Thymus (tissue), 14 donors: ENCODE measurements at places on chromosomes 3 and 15. TPM values are rescaled to one million over a fixed set of nuclear protein-coding genes. Genes with fewer than 3 reads are reported as not detected.

OPA1 gene
- total RNA-seq: 56.7 TPM

SLC27A2 gene
- 1.3 TPM for total RNA-seq

FRMD5 gene
- total RNA-seq: 0.09 TPM

HCN4 gene
- 0.05 TPM for total RNA-seq

HES1 gene
- 19.7 TPM for total RNA-seq

CCR8 gene
- 1.8 TPM for total RNA-seq

DNA sequence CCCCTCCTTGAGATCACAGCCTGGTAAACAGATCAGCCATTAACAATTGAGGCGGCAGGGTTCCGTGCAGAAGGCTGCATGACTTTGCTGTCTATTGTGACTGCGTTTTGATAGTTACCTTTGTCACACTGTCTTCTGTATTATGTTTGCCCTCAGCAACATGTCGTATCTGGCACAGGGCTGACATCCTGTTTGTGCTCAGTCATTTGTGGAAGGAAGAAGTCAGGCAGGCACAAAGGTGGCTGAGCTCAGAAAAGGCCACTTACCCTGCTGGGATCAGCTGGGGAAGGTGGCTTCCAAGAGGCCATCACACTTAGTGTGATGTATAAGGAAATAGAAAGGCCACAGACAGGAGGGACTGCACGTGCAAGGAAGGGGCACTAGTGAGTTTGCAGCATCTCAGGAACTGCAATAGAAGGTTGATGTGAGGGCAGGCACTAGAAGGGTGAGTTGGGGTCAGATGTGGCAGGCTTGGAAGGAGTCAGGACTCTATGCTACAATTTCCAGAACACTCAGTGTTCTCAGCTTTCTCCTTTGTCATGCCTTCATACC is 13.4 kb downstream of the PML start:
- peak overlapping the region; percentile 83 for H3K27ac ChIP-seq
- peaks cover 35% of the 10 kb centered on the region for H3K36me3 ChIP-seq
- DNase-seq: no peak
- H3K4me3 ChIP-seq: no peak overlapping the region
- H3K27me3 ChIP-seq: no peaks in the 10 kb centered on the region

GRCh38 chr3:149042789-149043386 is 43.4 kb downstream of the HLTF start:
- H3K36me3 ChIP-seq: peaks cover 6% of the 10 kb centered on the region
- no peak overlapping the region for H3K4me3 ChIP-seq
- no peak overlapping the region for H3K27ac ChIP-seq
- no peaks in the 10 kb centered on the region for H3K27me3 ChIP-seq
- no peaks in the 10 kb centered on the region for H3K4me1 ChIP-seq

- no peaks in the 10 kb centered on the region for H3K36me3 ChIP-seq
- DNase-seq: no peak
- H3K27ac ChIP-seq: peak overlapping the region; percentile 89
- H3K4me1 ChIP-seq: peaks cover 3% of the 10 kb centered on the region
These were observed 58.1 kb downstream of the CLASP2 start for GRCh38 chr3:33659856-33660434.

- DNase-seq: no peak
- H3K27me3 ChIP-seq: no peaks in the 10 kb centered on the region
- peaks cover 8% of the 10 kb centered on the region for H3K4me1 ChIP-seq
- H3K36me3 ChIP-seq: no peaks in the 10 kb centered on the region
- no peak overlapping the region for H3K27ac ChIP-seq
These were observed 98.4 kb downstream of the IQSEC1 start for GRCh38 chr3:12974819-12975218.

GRCh38 chr15:55799291-55800212 is 56.6 kb upstream of the PRTG start:
- no peak overlapping the region for H3K4me3 ChIP-seq
- H3K36me3 ChIP-seq: no peaks in the 10 kb centered on the region
- DNase-seq: peak; percentile 10
- H3K27ac ChIP-seq: no peak overlapping the region
- no peaks in the 10 kb centered on the region for H3K27me3 ChIP-seq

DNA sequence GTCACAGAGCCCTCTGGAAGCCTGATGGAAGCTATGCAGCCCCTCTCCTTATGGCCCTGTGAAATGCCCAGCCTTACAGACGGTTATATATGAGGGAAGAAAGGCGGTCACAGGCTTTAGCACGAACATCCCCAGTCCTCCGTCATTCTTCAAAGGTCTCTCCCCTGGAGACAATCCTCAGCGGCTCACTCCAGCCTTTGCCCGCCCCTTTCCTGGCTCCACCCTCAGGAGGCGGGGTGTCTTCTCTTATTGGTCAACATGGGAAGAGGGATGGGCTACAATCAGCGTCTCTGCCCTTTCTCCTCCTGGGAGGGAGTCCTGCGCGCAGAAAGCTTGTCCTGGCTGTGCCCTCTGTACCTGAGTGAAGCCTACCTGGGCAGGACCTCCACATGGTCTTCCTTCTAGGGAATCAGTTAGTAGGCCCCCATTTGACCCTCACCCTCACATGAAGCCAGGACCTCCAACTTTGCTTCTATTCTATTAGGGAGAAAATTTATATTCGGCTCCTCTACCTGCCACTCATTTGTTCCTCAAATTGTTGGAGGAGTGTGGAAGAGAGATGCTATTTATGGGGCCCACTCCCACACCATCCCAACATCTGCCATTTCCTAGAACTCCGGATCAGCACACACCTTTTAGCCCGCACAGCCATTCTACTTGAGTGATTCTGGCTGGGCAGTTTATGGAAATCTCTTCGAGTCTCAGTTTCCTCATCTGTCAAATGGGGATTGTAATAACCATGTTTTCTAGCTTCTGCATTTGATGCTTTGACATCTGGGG is 112.9 kb upstream of the SLC6A11 start:
- H3K4me3 ChIP-seq: no peak overlapping the region
- H3K27me3 ChIP-seq: peaks cover 41% of the 10 kb centered on the region

GRCh38 chr3:18655827-18656226 is 230.7 kb upstream of the SATB1 start:
- DNase-seq: no peak
- no peak overlapping the region for H3K4me3 ChIP-seq
- peaks cover 23% of the 10 kb centered on the region for H3K4me1 ChIP-seq
- no peak overlapping the region for H3K27ac ChIP-seq
- H3K36me3 ChIP-seq: no peaks in the 10 kb centered on the region

DNA sequence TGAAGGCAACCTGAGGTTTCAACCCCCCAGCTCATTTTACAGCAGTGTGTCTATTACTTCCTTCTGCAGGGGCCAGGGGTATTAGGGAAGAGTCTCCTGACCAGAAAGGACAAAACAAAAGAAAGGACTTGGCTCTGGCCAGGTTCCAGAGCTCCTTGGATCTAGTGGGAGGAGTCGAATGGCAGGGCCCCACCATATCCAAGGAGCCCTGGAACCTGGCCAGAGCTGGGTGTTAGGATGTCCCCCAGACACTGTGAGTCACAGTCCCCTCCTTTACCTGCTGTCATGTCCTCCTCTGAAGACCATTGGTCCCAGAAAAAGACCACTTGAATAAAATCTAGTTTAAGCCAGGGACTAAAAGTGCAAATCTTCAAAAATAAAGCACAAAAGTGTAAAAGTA is 113.2 kb downstream of the EEFSEC start:
- H3K4me3 ChIP-seq: no peak overlapping the region
- H3K27me3 ChIP-seq: no peaks in the 10 kb centered on the region
- DNase-seq: no peak

GRCh38 chr3:57851304-57851703 is 95.2 kb downstream of the SLMAP start:
- H3K27me3 ChIP-seq: no peaks in the 10 kb centered on the region
- no peak for DNase-seq
- no peak overlapping the region for H3K27ac ChIP-seq
- no peaks in the 10 kb centered on the region for H3K4me1 ChIP-seq
- H3K4me3 ChIP-seq: no peak overlapping the region

DNA sequence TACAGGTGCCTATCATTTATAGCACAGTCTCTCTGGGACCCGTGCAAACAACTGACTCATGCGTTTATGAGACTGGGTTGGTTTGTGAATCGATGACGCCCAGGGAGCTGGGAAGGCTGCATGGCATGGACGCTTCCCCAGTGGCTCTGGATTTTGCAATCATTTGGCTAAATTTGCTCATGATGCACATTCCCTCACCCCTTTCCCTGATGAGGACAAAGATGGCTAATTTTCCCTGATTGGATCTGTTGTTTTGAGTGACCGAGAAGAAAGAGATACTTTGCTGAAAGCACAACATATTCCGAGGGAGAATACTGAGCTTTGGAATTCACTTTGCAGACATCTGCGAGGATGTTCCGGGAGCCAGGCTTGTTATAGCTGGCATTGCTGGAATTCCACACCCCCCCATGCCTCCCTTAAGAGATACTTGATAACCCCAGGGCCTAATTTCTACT is 51.1 kb downstream of the CGNL1 start:
- no peak for DNase-seq
- H3K4me3 ChIP-seq: no peak overlapping the region
- no peaks in the 10 kb centered on the region for H3K4me1 ChIP-seq
- H3K27me3 ChIP-seq: no peaks in the 10 kb centered on the region

DNA sequence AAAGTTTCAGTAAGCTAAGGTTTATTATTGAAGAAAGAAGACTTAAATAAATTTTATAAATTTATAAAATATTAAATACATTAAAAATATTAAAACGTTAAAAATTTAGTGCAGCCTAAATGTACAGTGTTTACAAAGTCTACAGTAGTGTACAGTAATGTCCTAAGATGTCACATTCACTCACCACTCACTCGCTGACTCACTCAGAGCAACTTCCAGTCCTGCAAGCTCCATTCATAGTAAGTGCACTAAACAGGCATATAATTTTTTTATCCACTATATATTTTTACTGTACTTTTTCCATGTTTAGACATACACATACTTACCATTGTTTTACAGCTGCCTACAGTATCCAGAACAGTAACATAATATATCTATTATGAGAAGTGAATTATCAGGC is 51.5 kb downstream of the TJP1 start:
- DNase-seq: no peak
- no peak overlapping the region for H3K27ac ChIP-seq
- H3K4me3 ChIP-seq: no peak overlapping the region
- H3K27me3 ChIP-seq: no peaks in the 10 kb centered on the region
- H3K36me3 ChIP-seq: no peaks in the 10 kb centered on the region

DNA sequence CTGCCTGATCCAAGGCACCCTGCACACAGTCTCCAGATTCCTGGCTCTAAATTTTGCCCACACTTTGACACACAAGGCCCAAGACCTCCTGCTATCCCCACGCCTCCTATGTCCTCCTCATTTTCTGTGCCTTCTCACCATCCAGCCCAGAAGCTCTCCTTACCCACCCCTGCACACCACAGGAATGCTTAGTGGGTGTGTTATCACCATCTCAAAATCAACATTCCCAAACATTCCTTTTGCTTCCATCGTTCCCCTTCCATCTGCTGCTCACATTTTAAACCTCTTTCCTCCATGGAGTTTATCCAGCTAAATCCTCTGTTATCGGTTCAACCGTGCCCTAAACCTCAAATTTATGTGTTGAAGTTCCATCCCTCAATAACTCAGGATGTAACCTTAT is 43.9 kb downstream of the DGKG start:
- no peak overlapping the region for H3K4me3 ChIP-seq
- H3K4me1 ChIP-seq: no peaks in the 10 kb centered on the region

DNA sequence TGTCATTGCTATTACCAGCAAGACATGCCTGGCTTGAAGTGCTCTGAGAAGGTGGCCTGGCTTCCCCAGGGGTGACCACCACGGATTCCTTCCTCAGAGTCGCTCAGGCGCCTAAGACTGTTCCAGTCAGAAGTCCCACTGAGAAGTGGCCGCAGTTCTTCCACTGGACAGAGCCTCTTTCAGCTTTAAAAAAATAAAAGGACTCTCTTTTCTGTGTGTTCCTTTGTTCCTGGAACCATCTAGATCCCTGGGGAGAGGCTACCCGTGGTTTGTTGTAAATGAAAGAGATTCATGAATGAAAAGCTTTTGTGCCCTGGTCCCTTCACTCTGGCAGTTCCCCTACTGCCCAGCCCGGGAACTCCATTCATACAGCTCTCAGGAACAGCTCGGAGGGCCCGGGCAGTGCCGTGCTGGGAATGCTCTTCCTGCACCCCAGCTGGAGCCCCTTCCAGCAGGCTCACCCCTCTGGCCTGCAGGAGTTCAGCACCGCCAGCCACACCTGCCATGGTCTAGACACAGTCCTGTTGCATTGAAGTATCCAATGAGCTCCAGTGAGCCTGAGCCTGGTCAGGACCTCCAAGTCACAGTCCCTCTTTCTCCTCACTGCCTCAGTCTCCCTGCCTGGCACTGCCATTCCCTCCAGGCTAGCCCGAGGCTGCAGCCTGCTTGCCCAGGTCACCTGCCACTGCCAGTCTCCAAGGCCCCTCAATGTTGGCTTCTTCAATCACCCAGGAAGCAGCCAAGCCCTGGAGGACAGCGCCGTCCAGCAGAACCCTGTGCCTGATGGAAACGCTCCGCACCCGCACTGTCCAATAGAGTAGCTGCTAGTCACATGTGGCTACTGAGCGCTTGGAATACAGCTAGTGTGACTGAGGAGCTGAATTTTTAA is 75.4 kb downstream of the XXYLT1 start:
- H3K27me3 ChIP-seq: no peaks in the 10 kb centered on the region
- DNase-seq: no peak
- no peak overlapping the region for H3K4me3 ChIP-seq
- H3K27ac ChIP-seq: no peak overlapping the region
- no peaks in the 10 kb centered on the region for H3K36me3 ChIP-seq

DNA sequence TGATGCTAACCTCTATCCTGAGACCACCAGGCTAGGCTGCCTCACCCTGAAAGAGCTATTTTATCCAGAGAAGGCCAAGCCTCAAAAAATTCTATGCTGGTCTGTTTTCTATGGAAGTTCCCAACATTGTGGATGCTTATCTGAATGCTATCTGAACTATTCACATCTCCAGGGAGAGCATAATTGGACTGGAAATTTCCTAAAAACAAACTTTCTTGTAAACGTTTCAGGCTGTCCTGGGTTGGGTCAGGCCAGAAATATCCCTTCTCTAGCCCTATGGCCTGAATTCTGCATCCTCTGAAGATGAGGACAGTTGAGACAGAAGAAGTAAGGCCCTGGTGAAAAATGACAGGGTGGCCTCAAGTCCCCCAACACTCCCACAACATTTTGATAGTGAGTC is 706.4 kb upstream of the NR2F2 start:
- H3K27me3 ChIP-seq: peaks cover 2% of the 10 kb centered on the region
- peaks cover 2% of the 10 kb centered on the region for H3K4me1 ChIP-seq
- H3K4me3 ChIP-seq: no peak overlapping the region
- no peak for DNase-seq
- H3K36me3 ChIP-seq: no peaks in the 10 kb centered on the region
- H3K27ac ChIP-seq: no peak overlapping the region

DNA sequence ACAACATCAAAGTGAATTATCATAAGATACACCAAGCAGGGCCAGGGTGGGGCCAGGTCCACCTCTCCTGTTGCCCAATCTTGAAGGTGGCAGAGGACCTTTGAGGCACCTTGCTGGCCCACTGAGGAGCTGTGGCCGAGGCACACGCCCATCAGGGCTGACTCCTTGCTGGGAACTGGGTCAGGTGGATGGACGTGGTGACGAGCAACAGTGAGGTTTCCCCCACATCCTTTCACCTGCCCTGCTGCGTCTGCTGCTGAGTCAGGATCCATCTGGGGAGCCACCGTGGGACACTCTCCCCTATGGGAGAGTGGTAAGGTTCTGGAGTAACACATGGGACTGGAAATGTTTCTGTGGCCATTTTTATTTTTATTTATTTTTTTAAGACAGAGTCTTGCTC is 17.3 kb upstream of the FURIN start:
- no peak overlapping the region for H3K4me3 ChIP-seq
- H3K27me3 ChIP-seq: no peaks in the 10 kb centered on the region
- peaks cover 12% of the 10 kb centered on the region for H3K4me1 ChIP-seq
- no peak overlapping the region for H3K27ac ChIP-seq
- H3K36me3 ChIP-seq: no peaks in the 10 kb centered on the region
